ENCODE measurements at places on chromosomes 7 and 10.

- peak; percentile 23 for DNase-seq
Measured at GRCh38 chr10:103554488-103555324, 61.2 kb downstream of the NEURL1 start.

DNA sequence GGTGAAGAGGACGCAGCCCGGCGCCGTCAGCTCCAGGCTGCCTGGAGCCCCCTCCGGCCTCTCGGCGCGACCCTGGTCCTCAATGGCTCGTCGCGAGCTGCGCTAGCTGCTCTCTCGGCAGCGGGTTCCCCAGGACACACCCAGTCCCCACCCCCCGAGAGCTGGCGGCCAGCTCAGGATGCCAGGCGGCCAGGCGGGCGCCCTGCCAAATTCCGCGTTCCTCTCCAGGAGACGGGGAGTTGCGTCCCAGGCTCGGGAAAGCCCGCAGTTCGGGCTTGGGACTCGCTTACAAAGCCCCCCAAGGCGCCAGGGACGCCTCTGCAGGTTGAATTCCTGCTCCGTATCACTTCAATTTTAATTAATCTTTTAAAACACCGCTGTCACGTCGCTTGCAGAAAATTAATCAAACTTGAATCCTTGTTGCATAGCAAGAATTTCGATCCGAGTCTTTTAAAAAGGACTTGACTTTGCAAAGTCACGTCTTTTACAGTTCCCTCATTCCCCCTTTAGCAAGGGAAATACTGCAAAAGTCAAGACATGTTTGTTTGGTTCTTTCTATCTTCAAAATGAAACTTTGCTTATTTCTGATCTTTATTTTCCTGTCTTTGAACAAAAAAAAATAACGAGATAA, 28.2 kb downstream of the SKIDA1 start:
- no peak for DNase-seq

- DNase-seq = no peak
Measured at GRCh38 chr7:70034999-70035398, 436.7 kb downstream of the AUTS2 start.

GRCh38 chr7:1941464-1942242, 271.6 kb downstream of the ELFN1 start:
- no peak for DNase-seq

GRCh38 chr10:71075086-71075758, 137.1 kb upstream of the UNC5B start:
- no peak for DNase-seq

- DNase-seq = no peak
Measured at GRCh38 chr7:157797361-157797760, 460.6 kb downstream of the DNAJB6 start.

GRCh38 chr7:84363741-84364140, 169.2 kb upstream of the SEMA3A start:
- DNase-seq = no peak

All from skeletal muscle cell (primary cell).